ENCODE measurements at places on chromosomes 16 and 17.
A peak's percentile ranks its signal among the peaks of the same experiment; 100 is the strongest.

GRCh38 chr17:19717411-19717908 is 1.1 kb upstream of the SLC47A2 start:
- H3K27me3 ChIP-seq, result no peaks in the 10 kb centered on the region
- DNase-seq, result no peak
- no peaks in the 10 kb centered on the region for H3K36me3 ChIP-seq
- H3K4me3 ChIP-seq, result no peak overlapping the region
- H3K4me1 ChIP-seq, result no peaks in the 10 kb centered on the region
- H3K27ac ChIP-seq, result no peak overlapping the region

- no peak overlapping the region for H3K4me3 ChIP-seq
- peaks cover 77% of the 10 kb centered on the region for H3K27me3 ChIP-seq
Measured at GRCh38 chr17:49003557-49004511, 6.6 kb downstream of the IGF2BP1 start.

GRCh38 chr17:80110927-80111701 is 9.7 kb downstream of the GAA start:
- no peaks in the 10 kb centered on the region for H3K27me3 ChIP-seq
- no peak for DNase-seq
- no peak overlapping the region for H3K27ac ChIP-seq

GRCh38 chr16:69581297-69581696 is 15.5 kb downstream of the NFAT5 start:
- peaks cover 43% of the 10 kb centered on the region for H3K4me1 ChIP-seq
- H3K36me3 ChIP-seq, result peaks cover 6% of the 10 kb centered on the region
- no peak overlapping the region for H3K4me3 ChIP-seq
- DNase-seq, result no peak
- H3K27me3 ChIP-seq, result no peaks in the 10 kb centered on the region

- peaks cover 38% of the 10 kb centered on the region for H3K36me3 ChIP-seq
- H3K4me3 ChIP-seq, result no peak overlapping the region
- H3K27ac ChIP-seq, result no peak overlapping the region
Measured at GRCh38 chr16:56758930-56759329, 29.0 kb downstream of the NUP93 start.

- H3K4me1 ChIP-seq, result no peaks in the 10 kb centered on the region
- no peaks in the 10 kb centered on the region for H3K27me3 ChIP-seq
- H3K4me3 ChIP-seq, result no peak overlapping the region
Measured at GRCh38 chr16:52086901-52087300, 460.0 kb downstream of the TOX3 start.

GRCh38 chr17:35568561-35568960 is 7.9 kb upstream of the SLFN14 start:
- peak overlapping the region; percentile 86 for H3K27ac ChIP-seq
- peak; percentile 54 for DNase-seq

GRCh38 chr17:34511265-34511664 is 68.1 kb upstream of the TMEM132E start:
- no peak for DNase-seq
- H3K27me3 ChIP-seq, result peaks cover 32% of the 10 kb centered on the region
- no peaks in the 10 kb centered on the region for H3K4me1 ChIP-seq
- H3K4me3 ChIP-seq, result no peak overlapping the region
- no peaks in the 10 kb centered on the region for H3K36me3 ChIP-seq

DNA sequence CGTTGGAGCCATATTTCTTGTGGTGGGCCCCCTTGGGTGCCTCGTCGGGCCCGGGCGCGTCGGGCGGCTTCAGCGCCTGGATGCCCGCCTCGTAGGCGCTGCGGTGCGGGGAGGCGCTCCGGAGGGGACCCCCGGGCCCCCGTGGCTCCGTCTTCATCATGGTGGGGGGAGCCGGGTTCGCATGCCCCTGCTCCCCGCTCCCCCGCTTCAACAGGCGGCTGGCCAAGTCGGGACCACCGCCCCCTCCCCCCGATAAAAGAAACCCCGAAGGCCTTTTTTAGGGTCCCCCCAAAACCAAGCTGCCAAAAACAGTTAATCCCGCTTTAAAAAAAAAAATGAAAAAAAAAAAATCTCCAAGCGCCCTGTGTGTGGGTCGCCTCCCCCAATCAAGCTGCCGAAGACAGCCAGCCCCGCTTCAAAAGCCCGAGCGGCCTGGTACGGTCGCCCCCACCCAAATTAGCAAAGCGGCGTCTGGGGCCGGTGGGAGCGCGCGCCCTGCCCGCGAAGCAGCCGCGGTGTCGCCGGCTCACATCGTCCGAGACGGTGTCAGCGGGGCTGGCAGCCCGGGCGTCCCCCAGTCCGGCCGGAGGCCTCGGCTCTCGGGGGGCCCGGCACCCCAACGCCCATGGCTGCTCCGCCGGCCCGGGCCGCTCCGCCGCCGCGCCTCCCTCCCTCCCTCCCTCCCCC is at the start of gene PPP1R9B:
Gene PPP1R9B (minus strand): TSS at position 324 of the 687 bp plus-strand sequence. CDS start 164 bp downstream, at position 160.
- peaks cover 20% of the 10 kb centered on the region for H3K36me3 ChIP-seq
- H3K4me1 ChIP-seq, result peaks cover 49% of the 10 kb centered on the region
- H3K27ac ChIP-seq, result peak within 1 kb of the TSS; percentile 96
- no peaks in the 10 kb centered on the region for H3K27me3 ChIP-seq
- DNase-seq, result no peak

DNA sequence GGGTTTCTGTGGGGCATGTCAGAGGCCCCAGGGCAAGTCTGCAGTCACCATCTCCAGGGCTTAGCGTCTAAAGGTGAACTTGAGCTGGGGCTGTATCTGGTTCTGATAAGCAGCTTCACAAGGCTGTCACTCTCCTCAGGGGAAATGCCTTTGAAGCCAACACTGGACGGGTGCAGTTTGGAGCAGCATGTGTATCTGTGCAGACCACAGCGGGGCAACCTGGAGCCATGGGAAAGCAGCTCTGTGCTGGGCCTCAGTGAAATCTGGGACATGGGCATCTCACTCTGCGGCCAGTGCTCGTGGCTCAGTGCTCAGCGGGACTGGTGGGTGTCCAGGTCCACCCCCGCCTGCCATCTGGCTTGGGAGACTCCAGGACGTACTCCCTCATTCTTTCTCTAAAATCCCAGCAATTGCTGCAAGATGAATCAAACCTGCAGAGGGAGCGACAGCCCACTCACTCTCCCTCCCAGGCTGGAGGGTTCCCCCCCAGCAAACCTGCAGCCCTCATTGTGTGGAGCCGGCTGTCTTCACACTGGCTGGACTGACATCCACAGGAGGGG is 63.5 kb downstream of the PRMT7 start:
- H3K4me3 ChIP-seq, result no peak overlapping the region
- H3K27me3 ChIP-seq, result no peaks in the 10 kb centered on the region
- H3K4me1 ChIP-seq, result peaks cover 22% of the 10 kb centered on the region
- no peaks in the 10 kb centered on the region for H3K36me3 ChIP-seq
- DNase-seq, result no peak

- no peak overlapping the region for H3K4me3 ChIP-seq
- H3K27me3 ChIP-seq, result no peaks in the 10 kb centered on the region
Measured at GRCh38 chr16:83541231-83541630, 266.5 kb upstream of the HSBP1 start.

DNA sequence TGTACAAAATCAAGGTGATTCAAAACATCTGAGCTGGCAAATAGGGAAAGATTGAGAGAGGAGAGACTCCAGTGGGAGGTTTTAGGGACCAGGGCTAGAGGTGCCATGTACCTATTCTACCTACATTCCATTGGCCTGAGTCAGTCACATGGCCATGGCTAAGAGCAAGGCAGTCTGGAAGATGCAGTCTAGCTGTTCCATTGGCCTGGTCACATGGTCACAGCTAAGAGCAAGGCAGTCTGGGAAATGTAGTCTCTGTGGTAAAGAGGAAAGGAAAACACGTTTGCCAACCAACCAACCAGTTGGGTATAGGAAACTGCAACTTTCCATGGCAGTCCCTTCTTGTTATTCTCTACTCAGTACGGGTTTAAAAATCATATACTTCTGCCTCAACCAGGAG is 369.1 kb downstream of the XYLT1 start:
- no peak for DNase-seq
- H3K36me3 ChIP-seq, result no peaks in the 10 kb centered on the region
- no peak overlapping the region for H3K27ac ChIP-seq
- H3K4me1 ChIP-seq, result peaks cover 6% of the 10 kb centered on the region
- H3K27me3 ChIP-seq, result no peaks in the 10 kb centered on the region

- H3K4me3 ChIP-seq, result no peak overlapping the region
- no peak for DNase-seq
- H3K27me3 ChIP-seq, result no peaks in the 10 kb centered on the region
- no peaks in the 10 kb centered on the region for H3K4me1 ChIP-seq
- no peaks in the 10 kb centered on the region for H3K36me3 ChIP-seq
Measured at GRCh38 chr17:22518185-22518584, 825.9 kb downstream of the KCNJ18 start.

GRCh38 chr16:80459966-80460365 is 80.8 kb upstream of the DYNLRB2 start:
- H3K36me3 ChIP-seq, result no peaks in the 10 kb centered on the region
- no peak overlapping the region for H3K4me3 ChIP-seq
- no peak for DNase-seq
- peaks cover 6% of the 10 kb centered on the region for H3K27me3 ChIP-seq

DNA sequence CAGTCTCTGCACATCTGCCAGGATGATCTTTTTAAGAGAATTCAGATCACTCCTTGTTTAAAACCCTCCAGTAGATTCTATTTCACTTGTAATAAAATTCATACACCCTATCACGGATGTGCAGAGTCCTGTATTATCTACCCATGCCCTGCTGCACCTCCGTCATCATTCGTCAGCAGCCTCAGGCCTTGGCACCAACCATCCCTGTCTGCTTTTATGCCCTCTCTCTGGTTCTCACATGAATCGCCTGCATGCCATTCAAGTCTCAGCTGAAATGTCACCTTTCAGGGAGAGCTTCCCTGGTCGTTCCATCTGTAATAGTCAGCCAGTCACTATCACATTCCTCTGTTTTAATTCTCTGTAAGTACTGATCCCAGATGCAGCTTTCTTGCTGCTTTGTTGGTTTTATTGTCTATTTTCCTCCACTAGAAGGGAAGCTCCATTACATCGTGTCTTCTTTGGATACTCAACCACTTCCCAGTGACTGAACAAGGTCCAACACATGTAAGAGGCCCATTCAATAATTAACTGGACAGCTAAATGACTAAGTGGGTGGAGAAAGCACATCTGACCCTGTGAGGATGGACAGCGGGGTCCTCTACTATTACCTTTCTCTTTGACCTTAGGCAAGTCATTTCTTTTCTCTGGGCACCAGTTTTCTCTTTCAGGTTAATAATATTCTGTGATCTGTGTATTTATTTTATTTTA is 81.2 kb upstream of the GOT2 start:
- H3K27me3 ChIP-seq, result peaks cover 7% of the 10 kb centered on the region
- no peaks in the 10 kb centered on the region for H3K36me3 ChIP-seq

- H3K4me1 ChIP-seq, result peaks cover 45% of the 10 kb centered on the region
- peaks cover 2% of the 10 kb centered on the region for H3K36me3 ChIP-seq
- H3K27me3 ChIP-seq, result no peaks in the 10 kb centered on the region
Measured at GRCh38 chr17:64653325-64653984, 8.7 kb downstream of the SMURF2 start.

- peaks cover 34% of the 10 kb centered on the region for H3K27me3 ChIP-seq
- peaks cover 15% of the 10 kb centered on the region for H3K4me1 ChIP-seq
- DNase-seq, result no peak
- H3K27ac ChIP-seq, result no peak overlapping the region
- H3K36me3 ChIP-seq, result no peaks in the 10 kb centered on the region
Measured at GRCh38 chr17:38450557-38451029, 22.3 kb downstream of the ARHGAP23 start.

GRCh38 chr17:65177901-65178300 is 40.7 kb downstream of the RGS9 start:
- no peaks in the 10 kb centered on the region for H3K36me3 ChIP-seq
- H3K4me1 ChIP-seq, result peaks cover 32% of the 10 kb centered on the region
- H3K4me3 ChIP-seq, result no peak overlapping the region
- no peak overlapping the region for H3K27ac ChIP-seq
- no peak for DNase-seq
- no peaks in the 10 kb centered on the region for H3K27me3 ChIP-seq

- H3K27me3 ChIP-seq, result no peaks in the 10 kb centered on the region
- DNase-seq, result no peak
- H3K27ac ChIP-seq, result no peak overlapping the region
- H3K4me1 ChIP-seq, result no peaks in the 10 kb centered on the region
Measured at GRCh38 chr17:28240688-28241340, 78.2 kb upstream of the TMEM97 start.

DNA sequence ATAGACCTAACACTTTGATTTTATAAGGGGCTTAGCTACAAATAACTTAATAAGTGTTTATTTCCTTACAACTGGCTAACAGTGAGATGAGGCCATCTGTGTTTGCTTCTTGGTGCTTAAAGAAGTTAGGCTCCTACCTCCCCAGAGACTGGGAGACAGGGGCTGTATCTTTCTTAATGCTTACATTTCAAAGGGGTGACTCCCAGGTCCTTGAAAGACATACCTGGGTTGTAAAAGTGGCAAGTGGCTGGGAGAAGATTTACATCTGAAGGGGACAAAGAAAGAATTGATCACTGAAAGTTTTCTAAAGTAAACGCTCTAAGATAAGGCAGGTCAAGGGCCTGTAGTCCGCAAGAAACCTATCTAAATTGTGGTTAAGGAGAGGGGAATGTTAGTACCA is 196.8 kb downstream of the CNTNAP4 start:
- H3K4me1 ChIP-seq, result no peaks in the 10 kb centered on the region
- H3K27me3 ChIP-seq, result no peaks in the 10 kb centered on the region
- no peak for DNase-seq
- H3K27ac ChIP-seq, result no peak overlapping the region
- no peaks in the 10 kb centered on the region for H3K36me3 ChIP-seq

- H3K4me3 ChIP-seq, result no peak overlapping the region
- H3K36me3 ChIP-seq, result peaks cover 2% of the 10 kb centered on the region
- DNase-seq, result no peak
- no peak overlapping the region for H3K27ac ChIP-seq
- H3K27me3 ChIP-seq, result no peaks in the 10 kb centered on the region
- H3K4me1 ChIP-seq, result peaks cover 7% of the 10 kb centered on the region
Measured at GRCh38 chr16:4682084-4682591, 11.2 kb upstream of the NUDT16L1 start.

GRCh38 chr17:17088086-17088485 is 45.8 kb downstream of the MPRIP start:
- H3K36me3 ChIP-seq, result peaks cover 8% of the 10 kb centered on the region
- H3K4me1 ChIP-seq, result peaks cover 29% of the 10 kb centered on the region
- H3K4me3 ChIP-seq, result no peak overlapping the region
- no peak for DNase-seq
- H3K27ac ChIP-seq, result no peak overlapping the region

DNA sequence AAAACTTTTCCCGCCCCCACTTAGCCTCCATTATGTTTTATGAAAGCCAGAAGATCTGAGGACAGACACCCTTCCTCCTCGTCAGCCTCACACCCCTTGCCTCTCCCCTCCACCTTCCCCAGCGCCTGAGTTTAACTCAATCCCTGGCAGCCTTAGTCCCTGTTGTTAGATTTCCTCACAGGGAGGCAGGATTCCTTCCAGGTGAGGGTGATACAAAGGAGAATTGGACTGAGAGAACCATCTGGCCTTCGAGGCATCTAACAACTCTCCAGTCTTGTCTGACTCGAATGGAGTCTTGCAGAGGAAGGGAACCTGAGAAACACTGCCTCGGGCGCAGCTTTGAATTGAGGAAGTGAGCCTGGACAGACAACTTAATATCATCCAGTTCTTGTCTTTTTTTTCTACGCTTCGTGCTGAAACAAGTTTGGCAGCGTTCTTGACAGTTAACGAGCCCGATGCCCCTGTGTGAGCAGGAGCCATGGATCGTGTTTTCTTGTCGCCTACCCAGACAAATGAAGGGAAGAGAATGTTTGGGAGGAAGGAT is 1.3 kb upstream of the ZNF768 start:
- no peaks in the 10 kb centered on the region for H3K27me3 ChIP-seq
- H3K4me3 ChIP-seq, result peak overlapping the region; percentile 72
- DNase-seq, result peak; percentile 32
- peaks cover 36% of the 10 kb centered on the region for H3K4me1 ChIP-seq
- H3K36me3 ChIP-seq, result no peaks in the 10 kb centered on the region

All from activated naive CD4-positive, alpha-beta T cell treated with anti-CD3 and anti-CD28 coated beads for 36 hours (primary cell).